ENCODE measurements at places on chromosomes 7 and 10.

DNA sequence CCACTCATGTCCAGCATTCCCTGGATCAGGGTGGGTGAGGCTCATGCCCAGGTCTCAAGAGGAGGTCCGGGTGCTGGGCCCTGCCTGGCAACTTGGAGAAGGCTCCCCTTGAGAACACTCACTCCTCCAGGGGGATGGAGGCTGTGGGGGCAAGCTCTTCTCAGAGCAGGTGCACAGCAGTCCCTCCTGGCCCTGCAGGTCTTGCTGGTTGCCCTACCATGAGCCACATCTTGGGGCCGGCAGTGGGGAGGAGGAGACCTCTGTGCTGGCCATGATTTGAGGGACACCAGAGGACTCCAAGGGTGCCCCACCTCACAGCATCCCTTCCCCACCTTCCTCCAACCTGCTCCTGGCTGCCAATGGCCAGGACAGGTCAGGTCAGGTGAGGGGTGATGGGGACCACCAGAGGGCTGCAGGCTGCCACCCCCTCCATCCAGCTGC, 87.4 kb upstream of the RET start:
- DNase-seq = no peak

- no peak for DNase-seq
Measured at GRCh38 chr7:134660961-134661376, 14.3 kb downstream of the BPGM start.

DNA sequence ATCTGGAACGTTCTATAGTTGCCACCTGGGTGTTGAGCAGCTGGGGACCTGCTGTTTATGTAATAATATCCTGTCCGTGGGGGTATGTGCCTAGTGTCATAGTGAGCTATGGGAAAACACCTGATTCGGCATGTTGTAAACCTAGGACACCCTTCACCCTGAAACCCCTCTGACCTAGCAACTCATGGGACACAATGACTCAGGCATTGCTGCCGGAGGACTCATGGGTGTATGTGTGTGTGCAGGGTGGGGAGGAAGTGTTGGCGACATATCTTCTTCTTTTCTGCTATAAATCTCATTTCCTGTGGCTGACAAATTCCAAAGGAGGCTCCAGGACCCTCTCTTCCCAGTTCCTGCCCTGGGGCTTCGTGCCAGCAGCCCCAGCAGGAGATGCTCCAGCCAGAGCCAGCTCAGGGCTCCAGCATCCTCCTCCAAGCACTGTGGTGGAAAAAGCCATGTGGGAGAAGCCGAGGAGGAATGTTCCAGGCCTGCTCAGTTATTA, 77.0 kb upstream of the PODXL start:
- no peak for DNase-seq

DNA sequence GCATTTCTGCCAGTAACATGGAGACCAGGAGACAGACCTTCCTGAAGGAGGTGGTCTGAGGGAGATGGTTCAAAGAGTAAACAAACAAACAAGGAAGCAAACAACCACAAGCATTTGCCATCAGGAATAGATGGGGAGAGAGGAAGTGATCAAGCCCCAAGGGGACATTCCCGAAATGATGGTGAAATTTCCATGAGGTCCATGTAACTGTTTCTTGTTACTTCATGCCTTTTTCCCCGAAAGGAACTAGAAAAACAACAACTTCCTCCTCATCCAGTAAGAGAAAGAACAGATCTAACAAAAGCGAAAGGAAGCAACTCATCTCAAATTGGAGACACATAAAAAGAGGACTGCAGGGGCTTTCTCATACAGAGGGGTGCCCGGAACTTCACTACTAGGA, 152.5 kb upstream of the ZNF32 start:
- DNase-seq = no peak

GRCh38 chr7:1948301-1948796, 278.3 kb downstream of the ELFN1 start:
- no peak for DNase-seq
